ENCODE measurements at places on chromosomes 12 and 14.

DNA sequence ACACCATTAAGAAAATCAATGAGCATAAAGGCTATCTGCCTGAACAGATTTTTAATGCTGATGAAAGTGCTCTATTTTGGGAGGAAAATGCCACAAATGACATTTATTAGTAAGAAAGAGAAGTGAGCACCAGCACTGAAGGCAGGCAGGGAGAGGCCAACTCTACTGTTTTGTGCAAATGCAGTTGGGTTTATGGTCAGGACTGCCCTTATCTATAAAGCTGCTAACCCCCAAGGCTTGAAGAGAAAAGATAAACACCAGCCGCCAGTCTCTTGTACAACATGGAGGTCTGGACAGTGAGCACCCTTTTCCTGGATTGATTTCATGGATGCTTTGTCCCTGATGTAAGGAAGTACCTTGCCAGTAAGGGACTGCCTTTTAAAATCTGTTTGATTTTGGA, 246.8 kb upstream of the SFSWAP start:
- no peak for DNase-seq

GRCh38 chr14:59161561-59162175, 26.8 kb upstream of the DAAM1 start:
- DNase-seq: no peak

- DNase-seq: no peak
Measured at GRCh38 chr14:90601563-90601962, 204.7 kb downstream of the CALM1 start.

DNA sequence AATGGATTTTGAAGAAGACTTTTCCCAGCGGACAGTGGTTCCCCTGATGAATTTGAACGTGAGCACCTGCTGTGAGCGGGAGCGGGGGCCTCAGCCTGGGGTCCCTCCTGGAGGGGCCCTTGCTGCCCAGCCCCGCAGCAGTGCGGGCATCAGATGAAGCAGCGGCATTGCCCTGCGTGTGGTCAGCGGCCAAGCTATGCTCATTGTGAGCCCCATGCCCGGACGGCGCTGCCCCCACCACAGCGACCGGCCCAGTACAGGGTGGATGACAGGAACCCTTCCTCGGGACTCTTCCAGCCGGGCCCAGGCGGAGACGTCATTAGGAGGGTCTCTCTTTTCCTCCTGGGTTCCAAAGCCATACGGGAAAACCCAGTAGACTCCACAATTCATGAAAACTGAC, 3.5 kb downstream of the LRCOL1 start:
- no peak for DNase-seq

DNA sequence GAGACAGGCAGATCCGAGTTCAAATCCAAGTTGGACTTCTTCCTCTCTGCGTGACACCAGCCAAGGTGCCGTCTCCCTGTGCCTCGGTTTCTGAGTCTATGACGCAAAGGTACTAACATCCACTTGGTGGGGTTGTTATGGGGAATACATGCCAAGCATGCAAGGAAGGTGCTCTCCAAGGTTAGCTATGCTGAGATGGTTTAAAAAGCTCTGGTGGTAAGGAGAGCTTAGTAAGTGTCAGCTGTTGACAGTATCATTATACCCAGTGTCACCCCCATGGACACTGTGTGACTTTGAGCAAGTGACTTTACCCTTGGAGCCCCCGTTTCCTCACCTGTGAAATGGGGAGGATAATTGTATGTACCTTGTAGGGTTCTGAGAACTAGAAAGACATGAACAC, 22.2 kb downstream of the MMAB start:
- no peak for DNase-seq

DNA sequence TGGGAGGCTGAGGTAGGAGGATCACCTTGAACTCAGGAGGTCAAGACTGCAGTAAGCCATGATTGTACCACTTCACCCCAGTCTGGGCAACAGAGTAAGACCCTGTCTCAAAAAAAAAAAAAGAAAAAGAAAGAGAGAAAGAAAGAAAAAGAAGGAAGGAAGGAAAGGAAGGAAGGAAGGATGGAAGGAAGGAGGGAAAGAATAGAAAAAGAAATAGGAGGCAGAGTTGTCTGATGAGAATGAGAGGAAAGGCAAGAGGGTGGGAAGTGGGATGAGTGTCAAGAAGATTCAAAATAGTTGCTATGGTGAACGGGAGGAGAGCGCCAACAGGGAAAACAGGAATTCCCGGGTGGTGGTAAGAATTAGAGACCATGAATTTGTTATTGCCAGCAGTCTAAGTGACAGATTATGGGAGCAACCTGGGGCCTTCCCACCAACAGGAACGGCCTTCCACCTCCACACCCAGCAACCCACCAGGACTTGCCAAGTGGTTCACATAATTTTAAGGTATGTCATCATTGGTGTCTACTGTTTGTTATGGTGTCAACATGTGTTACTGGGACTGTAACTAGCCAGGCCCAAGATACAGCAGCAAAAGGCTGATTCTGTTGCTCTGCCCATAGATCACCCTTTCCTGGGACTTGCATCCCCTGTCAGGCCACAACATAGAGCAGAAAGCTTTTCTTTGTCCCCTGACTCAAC, 36.1 kb upstream of the C12orf76 start:
- no peak for DNase-seq

- no peak for DNase-seq
Measured at GRCh38 chr14:57266065-57266464, 2.6 kb downstream of the EXOC5 start.

DNA sequence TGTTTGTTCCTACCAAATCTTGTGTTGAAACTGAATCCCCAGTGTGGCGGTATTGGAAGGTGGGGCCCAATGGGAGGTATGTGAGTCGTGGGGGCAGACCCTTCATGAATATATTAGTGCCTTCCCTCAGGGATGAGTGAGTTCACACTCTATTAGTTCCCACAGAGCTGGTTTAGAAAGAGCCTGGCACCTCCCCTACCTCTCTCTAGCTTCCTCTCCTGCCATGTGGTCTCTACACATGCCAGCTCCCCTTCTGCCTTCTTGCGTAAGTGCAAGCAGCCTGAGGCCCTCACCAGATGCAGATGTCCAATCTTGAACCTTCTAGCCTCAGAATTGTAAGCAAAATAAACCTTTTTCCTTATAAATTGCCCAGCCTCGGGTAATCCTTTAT, 105.8 kb downstream of the SPTSSA start:
- no peak for DNase-seq

DNA sequence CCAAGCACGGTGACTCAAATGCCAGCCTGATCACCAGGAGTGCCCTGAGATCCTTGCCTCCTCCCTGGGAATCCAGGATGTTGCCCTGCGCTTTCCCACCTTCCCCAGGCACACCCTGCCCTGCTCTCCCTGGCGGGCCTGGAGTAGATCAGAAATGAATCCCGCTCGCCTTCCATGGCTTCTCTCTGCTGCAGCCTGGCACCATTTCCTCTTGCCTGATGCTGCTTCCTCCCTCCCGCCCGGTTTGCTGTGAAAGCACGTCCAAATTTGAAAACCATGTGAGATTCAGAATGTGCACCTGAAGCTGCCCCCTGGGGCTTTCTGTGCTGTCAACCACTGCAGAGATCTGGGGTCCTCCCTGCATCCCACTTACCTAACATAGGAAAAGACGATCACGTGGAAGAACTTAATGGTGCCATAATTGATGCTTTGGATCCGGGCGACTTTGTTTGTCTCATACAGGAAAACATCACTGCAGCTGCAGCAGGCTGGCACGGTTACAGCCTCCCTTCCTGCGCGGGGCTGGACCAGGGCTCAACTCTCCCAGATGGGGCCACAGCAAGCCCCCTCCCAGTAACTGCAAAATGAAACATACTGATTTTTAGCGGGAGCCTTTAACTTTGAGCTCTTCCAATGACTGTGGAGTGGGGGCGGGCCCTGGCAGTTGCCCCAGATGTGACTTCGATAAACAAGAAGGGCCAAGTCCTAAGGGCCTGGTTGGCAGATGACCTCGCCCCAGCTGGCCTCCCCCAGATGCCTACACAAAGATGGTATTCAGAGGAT, 24.9 kb upstream of the C12orf76 start:
- DNase-seq: peak; percentile 49

DNA sequence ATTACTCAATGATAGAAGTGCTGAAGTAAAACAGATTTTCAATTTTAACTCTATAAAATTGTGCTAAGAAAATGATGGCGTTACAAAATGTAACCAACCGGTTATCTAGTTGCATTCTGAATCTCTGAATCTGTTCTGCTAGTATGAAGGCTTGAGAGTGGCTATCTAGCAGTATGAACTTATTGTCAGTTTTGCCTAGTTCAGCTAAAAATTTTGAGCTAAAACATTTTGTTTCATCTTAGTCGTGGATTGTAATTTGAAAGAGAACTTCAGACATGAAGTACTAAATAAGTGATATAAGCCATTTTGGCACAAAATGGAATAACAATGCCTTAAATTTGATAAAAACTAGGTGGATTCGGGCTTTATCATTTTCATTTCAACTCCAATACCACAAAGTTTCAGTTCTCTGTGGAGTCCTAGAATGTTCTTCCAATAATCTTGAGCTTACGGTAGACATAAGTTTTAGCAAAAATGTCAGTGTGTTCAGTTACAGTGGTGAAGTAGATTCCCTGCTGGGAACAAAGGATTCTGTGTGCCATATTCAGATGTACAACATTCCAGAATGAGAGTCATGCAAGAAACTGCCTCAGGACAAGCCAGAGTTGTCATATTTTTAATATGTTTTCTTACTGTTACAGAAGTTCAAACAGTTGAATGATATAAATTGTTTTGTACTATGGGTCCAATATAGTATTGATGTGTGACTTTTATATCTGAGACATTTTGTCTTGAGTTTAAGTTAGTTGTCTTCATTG, 28.1 kb downstream of the ATP6V1D start:
- DNase-seq: no peak

DNA sequence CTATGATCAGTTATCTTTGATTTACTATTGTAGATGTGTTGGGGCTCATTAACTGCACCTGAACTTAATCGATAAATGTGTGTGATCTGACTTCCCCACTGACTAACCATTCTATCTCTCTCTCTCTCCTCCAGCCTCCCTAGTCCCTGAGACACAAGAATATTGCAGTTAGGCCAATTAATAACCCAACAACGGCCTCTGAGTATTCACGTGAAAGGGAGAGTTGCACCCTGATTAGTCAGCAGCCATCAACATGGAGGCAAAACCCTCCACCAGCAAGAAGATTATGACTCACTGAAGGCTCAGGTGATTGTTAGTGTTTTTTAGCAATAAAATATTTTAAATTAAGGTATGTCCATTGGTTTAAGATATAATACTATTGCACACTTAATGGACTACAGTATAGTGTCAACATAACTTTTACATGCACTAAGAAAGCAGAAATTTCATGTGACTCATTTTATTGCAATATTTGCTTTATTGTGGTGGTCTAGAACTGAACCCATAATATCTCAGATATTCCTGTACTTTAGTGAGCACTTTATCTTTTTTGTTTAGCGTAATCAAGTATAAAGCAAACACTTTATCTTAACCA, 77.1 kb upstream of the PTGDR start:
- DNase-seq: no peak

DNA sequence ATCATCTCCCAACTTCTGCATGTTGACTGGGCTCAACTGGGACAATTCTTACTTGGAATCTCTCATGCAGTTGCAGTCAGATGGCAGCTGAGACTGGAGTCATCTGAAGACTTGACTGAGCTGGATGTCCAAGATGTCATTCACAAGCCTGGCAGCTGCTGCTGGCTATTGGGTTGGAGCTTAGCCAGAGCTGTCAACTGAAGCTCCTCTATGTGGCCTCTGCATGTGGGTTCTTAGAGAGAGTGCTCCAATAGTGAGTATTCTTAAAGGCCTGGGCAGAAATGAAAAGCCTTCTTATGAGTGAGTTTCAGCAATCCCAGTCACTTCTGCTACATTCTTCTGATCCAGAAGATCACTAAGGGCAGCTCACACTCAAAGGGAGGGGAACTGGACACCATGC, 440.9 kb downstream of the LRIG3 start:
- no peak for DNase-seq

DNA sequence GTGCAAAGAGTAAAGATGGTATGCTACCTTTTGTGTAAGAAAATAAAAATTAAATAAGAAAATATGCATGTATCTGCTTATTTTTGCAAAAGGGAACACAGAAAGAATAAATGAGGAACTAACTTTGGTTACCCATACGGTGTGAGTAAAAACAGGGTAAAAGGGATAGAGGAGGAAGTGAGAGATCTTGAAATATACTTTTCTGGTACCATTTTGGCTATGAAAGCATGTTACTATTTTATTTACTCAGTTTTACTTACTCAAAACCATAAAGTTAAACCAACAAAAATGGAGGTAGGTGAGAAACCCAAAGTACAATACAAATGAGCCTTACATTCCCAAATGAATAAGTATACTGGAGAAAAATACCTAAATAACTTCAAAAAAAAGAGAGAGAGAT, 122.0 kb upstream of the EGLN3 start:
- no peak for DNase-seq

GRCh38 chr12:126581655-126582054, 1516.4 kb downstream of the AACS start:
- DNase-seq: no peak

DNA sequence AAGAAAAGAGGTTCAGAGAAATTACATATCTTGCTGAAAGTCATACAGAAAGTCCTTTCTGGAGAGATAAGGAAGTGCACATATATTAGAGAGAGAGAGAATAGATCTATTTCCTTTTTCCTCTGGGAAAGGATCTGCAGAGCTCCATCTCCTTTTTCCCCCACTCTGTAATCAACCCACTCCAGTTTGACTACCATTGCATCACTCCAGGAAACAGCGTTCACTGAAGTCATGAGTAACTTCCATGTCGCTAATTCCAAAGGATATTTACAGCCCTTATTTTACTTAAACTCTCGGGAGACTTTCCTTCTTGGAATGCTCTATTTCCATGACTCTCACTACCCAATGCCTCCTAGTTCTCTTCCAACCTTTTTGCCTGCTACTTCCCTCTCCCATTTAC, 72.5 kb upstream of the PARP11 start:
- no peak for DNase-seq

- DNase-seq: no peak
Measured at GRCh38 chr12:122841544-122842321, 6.5 kb downstream of the HIP1R start.

DNA sequence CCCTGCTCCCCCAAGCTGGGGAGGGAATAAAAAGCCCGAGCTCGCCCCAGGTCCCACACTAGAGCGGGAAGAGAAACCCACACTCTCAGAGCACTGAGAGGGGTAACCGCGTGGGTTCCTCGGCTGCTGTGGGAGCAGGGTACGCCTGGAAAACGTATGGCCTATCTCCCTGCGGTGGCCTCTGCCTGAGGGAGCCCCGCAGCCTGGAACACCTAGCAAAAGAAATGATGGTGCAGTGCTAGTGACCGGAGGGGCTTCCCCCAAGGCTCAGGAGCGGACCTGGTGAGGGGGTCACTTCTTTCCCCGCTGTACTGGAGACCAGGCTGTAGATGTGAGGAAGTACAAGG, 2.5 kb upstream of the OR4N2 start:
- DNase-seq: no peak

DNA sequence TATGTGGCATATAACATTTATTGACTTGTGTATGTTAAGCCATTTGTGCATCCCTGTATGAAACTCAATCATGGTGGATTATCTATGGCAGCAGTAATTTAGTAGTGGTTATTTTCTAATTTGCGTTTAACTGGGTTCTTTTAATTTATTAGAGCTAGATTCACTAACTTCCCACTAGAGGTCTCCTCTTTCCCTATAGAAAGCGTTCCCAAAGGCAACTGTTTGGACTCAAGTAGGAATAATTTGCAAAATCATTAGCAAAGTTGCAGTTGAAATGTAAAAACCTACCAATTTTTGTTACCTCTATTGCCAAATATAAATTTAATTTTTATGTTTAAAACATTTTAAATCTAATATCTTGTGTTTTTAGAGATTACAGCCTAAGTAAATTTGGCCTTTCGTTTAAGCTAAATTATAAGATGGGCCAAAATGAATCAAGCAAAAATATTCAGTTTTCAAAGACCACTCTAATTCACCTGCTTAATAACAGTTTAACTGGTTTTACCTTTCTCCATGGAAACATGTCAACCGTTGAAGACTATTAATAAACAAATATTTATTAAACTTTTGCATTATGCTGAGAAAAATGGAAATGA, 6.0 kb downstream of the DMAC2L start:
- DNase-seq: no peak

Measured in NCI-H1417 treated with DMSO at 0.1 percent for 48 hours (cell line).